ENCODE measurements at places on chromosomes 13 and 19.

GRCh38 chr13:28653111-28653510 lies 5.8 kb upstream of the POMP start:
- no peak for DNase-seq

DNA sequence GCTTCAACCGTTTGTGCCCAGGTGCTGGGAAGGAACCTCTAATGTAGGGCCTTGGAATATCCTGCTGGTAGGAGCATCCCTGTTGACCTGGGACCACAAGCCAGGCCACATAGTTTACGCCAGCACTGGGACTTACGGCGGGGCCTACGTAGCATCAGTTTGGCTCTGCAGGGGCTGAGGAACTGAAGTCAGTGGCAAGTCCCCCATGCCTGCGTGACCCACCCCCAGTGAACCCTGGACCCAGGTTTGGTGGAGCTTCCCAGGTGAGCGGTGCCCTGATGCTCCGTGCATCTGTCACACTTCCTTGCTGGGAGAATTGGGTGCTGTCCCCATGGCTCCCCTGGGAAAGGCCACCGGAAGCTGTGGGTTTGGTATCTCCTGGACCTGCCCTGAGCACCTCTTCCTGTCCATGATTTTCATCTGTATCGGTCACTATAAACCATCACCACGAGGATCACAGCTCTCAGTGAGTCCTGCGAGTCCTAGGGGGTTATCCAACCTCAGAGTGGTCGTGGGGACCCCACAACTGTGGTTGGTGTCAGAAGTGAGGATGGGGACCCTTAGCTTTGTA lies 9.9 kb downstream of the SIGLEC11 start:
- no peak for DNase-seq

GRCh38 chr13:109738298-109738746 lies 48.1 kb downstream of the IRS2 start:
- no peak for DNase-seq

DNA sequence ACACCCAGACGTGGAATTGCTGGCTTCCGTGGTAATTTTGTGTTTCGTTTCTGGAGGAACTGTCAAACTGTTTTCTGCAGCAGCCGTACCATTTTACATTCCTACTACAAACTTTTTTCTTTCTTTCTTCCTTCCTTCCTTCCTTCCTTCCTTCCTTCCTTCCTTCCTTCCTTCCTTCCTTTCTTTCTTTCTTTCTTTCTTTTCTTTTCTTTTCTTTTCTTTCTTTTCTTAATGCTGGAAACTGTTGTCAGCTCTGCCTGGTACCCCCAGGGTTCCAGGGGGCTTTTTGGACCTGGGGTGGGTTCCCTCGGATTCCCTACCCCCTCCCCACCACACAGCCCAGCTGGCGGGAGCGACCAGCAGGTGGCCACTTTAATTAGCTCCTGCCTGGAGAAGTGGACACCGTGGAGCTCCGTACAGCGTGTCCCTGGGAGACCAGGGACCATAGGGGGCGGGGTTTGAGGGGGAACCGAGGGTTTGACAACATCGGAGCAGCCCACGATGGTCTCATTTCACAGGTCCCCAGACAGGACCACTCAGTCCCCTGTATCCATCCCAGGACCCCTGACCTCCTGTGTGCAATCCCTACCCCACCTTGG lies 24.4 kb downstream of the CELF5 start:
- DNase-seq: no peak

DNA sequence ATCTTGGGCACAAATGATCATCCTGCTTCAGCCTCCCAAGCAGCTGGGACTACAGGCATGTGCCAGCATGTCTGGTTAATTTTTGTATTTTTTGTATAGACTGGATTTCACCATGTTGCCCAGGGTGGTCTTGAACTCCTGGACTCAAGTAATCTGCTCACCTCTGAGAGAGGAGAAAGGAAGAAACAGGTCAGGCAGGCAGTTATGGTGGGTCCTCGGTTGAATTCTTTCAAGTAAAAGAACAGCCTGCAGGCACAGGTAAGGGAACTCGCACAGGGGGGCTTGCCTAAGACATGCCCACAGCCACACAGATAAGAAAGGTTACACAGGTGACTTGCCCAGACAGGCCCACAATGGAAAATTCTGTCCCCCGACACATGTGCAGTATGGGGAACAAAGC lies 34.8 kb upstream of the CYSLTR2 start:
- no peak for DNase-seq

- DNase-seq: no peak
These were observed 451.8 kb downstream of the SUCLA2 start for GRCh38 chr13:47549219-47549752.

- no peak for DNase-seq
These were observed 149.0 kb upstream of the ZNF536 start for GRCh38 chr19:30222992-30223865.

- DNase-seq: no peak
These were observed 51.4 kb upstream of the KCTD15 start for GRCh38 chr19:33745297-33745696.

DNA sequence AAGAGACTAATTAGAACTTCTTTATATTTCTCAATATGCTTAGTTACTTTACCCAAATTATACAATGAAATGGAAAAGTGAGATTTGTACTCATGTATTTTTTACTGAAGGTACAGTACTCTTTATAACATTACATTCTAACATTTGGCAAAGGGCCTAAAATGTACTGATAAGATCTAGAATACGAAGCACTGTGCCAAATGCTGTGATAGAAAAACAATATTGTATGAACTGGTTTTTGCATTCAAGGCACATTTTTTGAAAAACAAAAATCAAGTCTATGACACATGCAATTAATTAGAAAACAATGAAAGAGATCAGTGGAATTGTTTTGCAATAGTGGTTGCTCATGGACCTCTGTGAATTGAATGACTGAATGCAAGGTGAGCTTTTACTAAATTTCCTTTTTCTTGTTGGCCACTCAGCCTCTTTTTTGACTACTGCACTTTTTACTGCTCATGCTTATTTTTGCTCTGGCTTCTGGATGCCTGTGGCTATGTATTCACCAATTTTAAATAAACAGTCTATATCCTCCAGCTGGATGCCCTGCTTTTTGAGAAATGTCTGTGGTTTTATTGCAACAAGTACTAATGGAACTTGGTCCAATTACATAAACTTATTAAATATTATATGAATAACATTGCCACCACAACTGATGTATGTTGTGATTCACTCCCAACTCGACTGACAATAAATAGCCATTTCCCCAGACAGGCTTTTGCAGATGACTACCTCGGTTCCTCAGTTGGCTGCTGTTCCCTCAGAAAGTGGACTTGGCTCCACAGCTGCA lies 41.4 kb upstream of the OBI1 start:
- no peak for DNase-seq

GRCh38 chr19:42816894-42817293 lies 51.4 kb upstream of the PSG8 start:
- DNase-seq: no peak

DNA sequence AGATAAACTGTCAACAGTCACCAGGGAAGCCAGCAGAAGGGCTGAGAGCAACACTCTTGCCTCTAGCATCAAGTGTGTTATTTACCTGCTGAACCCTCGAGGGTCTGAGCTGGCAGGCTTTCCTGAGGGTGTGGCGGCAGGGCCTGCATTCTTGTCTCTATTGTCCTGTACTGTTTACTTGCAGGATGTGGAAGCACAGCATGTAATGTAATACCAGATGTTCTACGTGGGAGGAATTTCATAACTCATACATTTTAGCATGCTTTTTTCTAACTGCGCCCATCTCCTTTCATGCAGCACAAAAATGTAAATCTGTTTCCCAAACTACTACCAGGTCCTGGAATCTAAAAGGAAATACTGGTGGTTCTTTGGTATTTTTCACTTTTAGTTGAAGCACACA lies 153.1 kb downstream of the RGCC start:
- DNase-seq: no peak

- no peak for DNase-seq
These were observed 4.9 kb downstream of the ERICH4 start for GRCh38 chr19:41447732-41448332.

- DNase-seq: no peak
These were observed 16.9 kb downstream of the TMPRSS9 start for GRCh38 chr19:2376784-2377519.

DNA sequence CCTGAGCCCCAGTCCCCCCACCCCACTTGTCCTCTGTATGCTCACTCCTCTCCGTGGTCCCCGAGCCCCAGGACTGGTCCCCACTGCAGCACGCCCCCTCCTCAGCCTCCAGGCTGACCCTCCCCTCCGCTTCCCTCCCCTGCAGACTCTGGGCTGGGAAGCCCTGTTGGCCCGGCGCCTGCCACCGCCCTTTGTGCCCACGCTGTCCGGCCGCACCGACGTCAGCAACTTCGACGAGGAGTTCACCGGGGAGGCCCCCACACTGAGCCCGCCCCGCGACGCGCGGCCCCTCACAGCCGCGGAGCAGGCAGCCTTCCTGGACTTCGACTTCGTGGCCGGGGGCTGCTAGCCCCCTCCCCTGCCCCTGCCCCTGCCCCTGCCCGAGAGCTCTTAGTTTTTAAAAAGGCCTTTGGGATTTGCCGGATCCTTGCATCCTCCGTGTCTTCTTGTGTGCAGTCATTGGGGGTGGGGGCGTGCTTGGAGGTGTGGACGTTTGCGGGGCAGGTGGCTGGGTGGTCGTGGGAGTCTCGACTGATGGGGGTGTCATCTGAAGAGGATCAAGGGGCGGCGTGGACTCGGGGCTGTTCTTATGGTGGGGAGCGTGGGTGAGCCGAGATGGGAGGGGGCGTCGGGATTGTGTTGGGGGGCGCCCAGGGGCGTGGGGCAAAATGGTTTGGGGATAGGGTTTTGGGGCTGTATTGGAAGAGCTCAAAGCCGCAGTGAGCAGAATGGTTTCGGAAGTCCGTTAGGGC lies 3.5 kb downstream of the PTGER1 start:
- no peak for DNase-seq

- DNase-seq: no peak
These were observed 99.0 kb upstream of the TSHZ3 start for GRCh38 chr19:31448221-31448657.

DNA sequence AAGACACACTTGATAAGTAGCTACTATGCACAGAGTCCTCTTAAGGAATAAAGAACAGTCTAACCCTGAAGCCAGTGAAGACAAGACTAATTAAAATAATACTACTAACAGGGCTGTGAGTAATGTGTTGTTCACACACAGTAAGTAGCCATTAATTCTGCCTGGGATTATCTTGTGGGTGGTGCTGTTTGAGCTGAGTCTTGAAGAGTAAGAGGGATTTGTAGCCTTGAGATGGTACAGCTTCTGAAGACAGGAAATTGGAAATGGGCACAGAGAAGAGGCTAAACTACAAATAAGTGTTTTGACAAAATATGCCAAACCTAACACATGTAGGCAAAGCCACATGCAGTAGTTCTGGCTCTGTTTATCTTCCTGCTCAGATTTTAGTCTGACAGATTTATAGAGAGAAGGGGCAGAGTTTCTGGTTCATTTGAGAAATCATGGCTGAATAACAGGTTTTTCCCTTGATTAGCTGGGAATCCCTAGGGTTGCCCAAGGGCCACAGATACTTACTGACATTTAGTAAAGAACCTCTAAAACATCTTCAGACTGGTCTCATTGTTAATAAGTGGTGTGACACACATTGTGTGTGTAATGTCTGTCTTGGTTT lies 38.0 kb downstream of the ITGBL1 start:
- DNase-seq: no peak

- DNase-seq: no peak
These were observed 933.4 kb downstream of the SLITRK6 start for GRCh38 chr13:84865783-84866221.

- no peak for DNase-seq
These were observed 15.2 kb upstream of the ELAVL1 start for GRCh38 chr19:8020681-8021080.

DNA sequence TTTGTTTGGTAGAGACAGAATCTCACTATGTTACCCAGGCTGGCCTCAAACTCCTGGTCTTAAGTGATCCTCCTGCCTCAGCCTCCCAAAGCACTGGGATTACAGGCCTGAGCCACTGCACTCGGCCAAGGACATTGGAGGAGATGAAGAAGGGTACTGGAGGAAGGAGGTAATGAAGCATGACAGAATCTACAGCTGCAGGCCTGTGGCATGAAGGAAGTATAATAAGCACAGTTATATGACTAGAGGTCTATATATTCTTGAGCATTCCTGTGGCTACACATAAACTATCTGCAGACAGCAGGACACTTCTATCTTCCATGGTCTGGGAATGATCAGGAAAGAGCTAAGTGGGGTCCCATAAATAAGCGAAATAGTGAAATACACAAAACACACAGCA lies 18.2 kb downstream of the ZNF565 start:
- DNase-seq: no peak

DNA sequence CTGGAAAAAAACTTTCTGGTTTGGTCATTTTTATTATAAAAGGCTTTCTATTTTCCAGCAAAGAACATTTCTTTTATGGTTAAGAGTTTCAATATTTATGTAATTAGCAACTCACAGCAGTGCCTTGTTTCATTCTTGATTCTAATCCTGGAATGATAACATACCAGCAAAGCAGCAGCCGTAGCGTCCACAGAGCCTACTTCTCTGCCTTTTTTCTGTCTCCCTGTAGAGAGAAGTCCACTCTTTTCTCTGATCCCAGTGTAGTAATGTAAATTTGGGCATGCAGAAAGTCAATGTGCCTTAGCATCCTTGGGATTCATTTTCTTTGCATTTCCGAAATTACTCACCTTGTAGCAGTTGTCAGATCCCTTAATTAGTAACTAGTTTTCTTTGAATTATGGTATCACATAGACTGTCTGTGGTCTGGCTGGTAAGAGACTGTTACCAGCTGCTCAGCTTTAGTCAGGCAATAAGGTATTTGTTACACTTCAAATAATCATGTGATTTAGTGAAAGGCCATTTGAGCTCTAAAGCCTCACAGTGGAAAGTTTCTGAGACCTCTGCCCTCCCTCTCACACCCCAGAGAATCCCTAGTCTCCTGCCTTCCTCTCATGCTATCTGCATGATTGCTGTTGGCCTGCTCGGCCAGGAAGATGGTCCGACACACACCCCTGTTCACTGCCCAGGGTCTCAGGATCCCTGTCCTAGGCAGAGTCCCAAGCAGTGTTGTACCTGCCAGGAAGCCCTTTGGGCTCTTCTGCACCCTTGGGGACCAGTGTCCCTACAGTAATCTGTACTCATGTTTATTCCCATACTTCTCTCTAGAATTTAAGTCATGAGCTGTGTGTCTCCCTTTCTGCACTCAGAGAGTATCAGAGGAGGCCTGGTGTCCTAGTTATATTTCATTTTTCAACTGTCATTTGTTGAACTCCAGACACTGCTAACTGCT lies 86.3 kb downstream of the LRCH1 start:
- DNase-seq: no peak

- DNase-seq: peak; percentile 52
These were observed 552 bp downstream of the KPNA3 start for GRCh38 chr13:49791711-49792549.

- no peak for DNase-seq
These were observed 110.6 kb downstream of the PCDH9 start for GRCh38 chr13:67119481-67119894.

Measured in stimulated activated CD4-positive, alpha-beta T cell treated with anti-CD3 and anti-CD28 coated beads, Interleukin-4, amount 100 ng/mL, for 24 hours (primary cell).